Lower leg skin (tissue), 4 donors: ENCODE measurements at places on chromosomes 12 and 14. TPM values are rescaled to one million over a fixed set of nuclear protein-coding genes. Genes with fewer than 3 reads are reported as not detected.

LTBR gene
- 181 TPM for total RNA-seq

LTBP2 gene
- 17.1 TPM for total RNA-seq

ENDOU gene
- 6.4 TPM for total RNA-seq

TTC9 gene
- 10.2 TPM for total RNA-seq

NYNRIN gene
- total RNA-seq, result 24.1 TPM

ARHGEF40 gene
- total RNA-seq, result 17.2 TPM

TTC5 gene
- 23.9 TPM for total RNA-seq

DNA sequence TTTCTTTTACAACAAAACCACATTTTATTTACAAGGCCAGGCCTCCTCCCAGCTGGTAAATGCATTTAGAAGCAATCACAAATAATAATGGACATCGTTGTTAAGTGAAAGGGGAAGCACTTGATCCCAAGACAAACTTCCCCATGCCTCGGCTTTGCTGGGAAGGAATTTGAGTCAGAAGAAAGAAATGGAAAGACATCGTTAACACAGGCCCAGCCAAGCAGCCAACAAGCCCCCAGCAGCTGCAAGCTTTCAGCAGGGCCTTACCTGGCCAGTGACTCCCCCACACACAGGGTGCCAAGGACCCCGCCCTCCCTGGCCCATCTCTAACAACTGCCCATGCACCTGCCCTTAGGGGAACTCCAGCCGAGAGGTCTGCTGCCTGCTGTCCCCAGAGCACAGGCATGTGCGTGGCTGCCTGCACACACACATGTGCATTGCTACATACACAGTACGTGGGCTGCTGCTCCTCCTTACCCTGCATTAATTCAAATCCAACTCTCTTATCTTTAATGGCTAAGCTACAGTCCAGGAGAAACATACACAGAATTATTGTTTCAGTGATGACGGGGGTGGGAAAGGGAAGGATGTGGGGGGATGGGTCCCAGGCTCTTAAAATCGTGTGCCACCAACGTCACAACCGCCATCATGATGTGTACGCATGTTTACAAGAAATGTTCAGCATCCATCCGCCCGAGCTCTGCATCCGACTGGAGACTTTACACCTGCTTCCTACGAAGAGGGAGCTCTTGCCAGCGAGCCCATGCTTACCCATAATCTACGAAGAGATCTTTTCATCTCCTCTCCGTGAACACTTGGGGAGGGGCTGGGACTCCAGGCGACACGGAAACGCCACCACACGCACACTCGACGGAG lies 9.8 kb downstream of the BCL11B start:
- DNase-seq, result no peak

DNA sequence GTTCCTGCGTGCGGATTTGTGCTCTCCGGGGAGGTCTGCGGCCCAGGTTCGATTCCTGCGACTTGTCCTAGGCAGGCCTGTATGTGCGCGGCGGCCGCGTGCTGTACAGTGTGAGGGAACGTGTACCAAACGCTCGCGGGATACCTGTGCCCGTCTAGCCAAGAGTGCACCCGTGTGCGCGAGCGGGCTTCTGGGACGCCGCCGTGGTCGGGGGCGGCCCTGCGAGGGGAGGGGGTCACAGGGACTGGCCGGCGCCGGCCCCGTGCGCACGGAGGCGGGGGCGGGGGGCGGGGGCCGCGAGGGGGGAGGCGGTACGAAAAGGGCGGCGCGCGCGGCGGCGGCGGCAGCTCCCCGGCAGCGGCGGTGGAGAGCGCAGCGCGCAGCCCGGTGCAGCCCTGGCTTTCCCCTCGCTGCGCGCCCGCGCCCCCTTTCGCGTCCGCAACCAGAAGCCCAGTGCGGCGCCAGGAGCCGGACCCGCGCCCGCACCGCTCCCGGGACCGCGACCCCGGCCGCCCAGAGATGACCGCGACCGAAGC lies at the start of gene DLK1:
DLK1 (plus strand) TSS at position 343 of the 536 bp plus-strand sequence; CDS start at position 520, 177 bp downstream.
- no peak for DNase-seq

- DNase-seq, result no peak
Measured at GRCh38 chr12:50825372-50825838, 17.3 kb upstream of the TMPRSS12 start.

DNA sequence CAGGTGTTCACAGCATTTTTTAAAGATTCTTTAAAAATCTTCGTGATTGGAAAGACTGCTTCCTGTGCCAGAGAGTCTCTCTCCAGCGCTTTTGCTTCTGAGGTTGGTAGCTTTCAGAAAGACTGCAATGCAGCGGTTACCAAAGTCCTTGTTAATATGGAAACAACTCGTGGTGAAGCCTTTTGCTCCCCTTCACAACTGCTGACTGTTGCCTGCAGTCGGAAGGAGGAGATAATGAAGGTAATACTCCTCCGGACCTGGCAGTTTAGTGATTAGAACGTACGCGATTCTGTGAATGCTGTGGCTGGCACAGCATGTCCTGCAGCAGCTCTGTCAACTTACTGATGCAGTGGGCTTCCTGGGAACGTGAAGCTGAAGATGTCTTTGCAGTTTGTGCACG lies 50.9 kb downstream of the TRAF3 start:
- no peak for DNase-seq

DNA sequence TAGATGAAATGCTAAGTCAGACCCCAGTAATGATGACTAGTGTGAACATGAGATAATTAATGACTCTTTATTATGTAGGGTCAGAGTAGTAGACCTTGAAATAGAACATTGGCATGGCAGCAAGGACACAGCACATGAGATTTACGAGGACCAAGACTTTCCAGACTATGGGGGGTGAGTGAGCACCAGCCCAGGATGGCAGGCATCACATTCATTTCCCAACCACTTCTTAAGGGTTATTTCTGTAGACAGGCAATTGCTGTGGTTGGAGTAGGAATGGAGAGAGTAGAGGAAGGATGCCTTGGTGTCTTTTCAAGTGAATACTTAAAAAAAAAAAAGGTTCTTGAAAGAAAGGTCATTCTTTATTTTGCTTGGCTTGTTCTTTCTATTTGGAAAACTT lies 189.4 kb upstream of the DYRK2 start:
- no peak for DNase-seq

DNA sequence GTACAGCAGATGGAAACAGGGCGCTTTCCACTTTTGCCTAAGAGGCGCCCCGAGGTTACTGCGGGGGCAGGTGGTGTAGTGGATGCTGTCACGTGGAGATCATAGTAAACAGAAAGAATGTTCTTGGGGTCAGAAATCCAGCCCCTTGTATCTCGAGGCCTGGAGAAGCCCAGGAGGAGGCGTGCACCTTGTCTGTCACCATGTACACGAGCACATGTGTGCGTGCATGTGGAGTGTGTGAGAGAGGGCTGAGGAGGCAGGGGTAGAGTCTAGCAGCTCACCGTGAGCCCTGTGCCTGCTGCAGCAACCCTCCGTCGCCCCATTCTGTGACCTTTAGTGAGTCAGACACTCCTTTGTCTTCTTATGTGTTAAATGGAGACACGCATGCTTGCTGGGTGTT lies 59.0 kb downstream of the CACNA1C start:
- DNase-seq, result no peak

- DNase-seq, result no peak
Measured at GRCh38 chr12:57173089-57173488, 25.7 kb upstream of the LRP1-AS start.

DNA sequence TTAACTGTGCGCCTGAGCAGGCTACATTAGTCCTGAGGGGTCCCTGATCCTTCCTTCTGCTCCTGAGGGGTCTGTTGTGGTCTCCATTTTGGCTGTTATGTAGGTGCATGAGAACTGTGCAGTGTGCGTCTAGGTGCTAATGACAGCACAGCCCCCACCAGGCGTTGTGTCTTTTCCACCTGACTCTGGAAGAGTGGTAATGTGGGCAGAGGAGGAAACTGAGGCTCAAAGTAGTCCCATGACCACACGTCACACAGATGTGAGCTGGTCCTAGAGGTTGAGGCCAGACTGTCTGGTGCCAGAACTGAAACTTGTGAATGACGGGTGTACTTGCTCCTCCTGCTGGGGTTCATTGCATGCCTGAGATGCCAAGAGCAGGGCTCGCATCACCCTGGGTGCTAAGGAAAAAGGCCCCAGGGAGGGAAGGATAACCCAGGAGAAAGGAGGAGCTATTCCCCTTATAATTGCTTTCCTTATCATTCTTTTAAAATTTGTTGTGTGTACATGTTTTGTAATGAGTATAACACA lies 111.8 kb downstream of the SLC25A47 start:
- DNase-seq, result no peak

DNA sequence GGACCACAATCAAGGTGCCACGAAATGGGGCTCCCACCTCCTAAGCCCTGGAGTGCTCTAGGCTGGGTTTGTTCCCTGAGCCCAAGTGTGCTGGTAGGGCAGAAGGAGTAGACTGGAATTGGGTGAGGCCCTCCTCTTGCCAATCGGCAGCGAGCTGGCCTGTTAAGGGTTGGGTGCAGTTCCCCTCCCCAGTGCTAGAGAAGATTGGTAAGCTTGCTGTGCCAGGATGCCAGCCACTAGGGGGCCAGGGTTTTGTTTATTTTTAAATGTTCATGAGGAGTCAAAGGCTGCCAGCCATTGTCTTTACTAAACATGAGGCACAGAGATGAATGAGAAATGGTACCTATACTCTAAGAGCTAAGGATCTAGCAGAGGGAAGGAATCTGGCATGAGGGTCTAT lies 79.7 kb downstream of the SPTB start:
- DNase-seq, result no peak

DNA sequence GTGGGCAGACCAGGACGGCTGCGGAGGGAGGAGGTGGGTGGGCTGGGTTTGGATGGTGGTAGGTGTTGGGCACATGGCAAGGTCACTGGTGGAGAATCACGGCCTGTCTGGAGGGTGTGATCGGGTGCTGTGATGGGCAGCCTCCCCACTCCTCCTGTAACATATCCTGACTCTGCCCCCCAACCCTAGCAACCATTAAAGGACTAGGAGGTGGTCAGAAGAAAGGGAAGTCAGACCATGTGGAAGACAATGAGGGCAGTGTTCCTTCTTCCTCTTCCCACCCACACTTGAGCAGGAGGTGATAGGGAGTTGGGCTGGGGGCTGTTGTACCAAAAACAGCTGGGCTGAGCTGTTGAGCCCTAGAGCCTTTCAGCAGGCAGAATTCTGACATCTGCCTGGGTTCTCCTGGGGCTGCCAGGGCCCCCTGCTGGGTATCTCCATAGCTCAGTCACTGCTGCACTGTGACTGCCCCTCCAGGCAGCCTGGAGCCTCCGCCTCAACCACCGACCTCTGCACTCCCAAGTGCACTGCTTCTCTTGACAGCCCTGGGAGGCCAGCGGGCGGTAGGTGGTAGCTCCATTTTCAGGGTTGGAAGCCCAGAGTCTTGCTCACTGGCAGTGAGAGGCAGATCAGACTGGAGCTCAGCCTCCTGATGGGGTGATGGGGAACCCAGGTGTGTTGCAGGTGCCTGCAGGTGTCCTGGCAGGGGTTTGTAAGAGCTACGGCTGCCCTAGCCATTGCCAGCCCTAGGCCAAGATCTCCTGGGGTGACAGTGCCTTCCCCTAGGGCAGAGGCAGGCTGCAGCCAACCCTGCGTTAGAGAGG lies 15.4 kb downstream of the VASH1 start:
- no peak for DNase-seq

- DNase-seq, result peak; percentile 37
Measured at GRCh38 chr14:23613242-23614070, 22.7 kb upstream of the DHRS2 start.

- no peak for DNase-seq
Measured at GRCh38 chr12:98217257-98217656, 298.1 kb upstream of the TMPO start.

GRCh38 chr12:109995361-109995685 lies 845 bp downstream of the GIT2 start:
- no peak for DNase-seq

- no peak for DNase-seq
Measured at GRCh38 chr14:31024577-31025366, 677 bp upstream of the AP4S1 start.

DNA sequence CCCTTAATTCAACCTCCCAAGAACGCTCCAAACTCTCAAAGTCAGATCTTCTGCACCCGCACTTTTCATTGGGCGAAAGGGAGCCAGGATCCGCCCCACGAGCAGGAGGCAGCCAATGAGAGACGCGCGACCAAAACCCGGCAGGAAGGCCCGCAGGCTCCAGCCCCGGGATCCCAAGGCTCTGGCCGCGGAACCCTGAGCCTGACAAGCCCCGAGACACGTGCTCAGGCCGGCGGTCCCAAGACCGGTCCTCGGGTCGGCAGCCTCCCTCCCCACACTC lies 438 bp downstream of the DDX54 start:
- DNase-seq, result peak; percentile 97

GRCh38 chr12:52261208-52261484 lies 13.3 kb upstream of the KRT86 start:
- no peak for DNase-seq

DNA sequence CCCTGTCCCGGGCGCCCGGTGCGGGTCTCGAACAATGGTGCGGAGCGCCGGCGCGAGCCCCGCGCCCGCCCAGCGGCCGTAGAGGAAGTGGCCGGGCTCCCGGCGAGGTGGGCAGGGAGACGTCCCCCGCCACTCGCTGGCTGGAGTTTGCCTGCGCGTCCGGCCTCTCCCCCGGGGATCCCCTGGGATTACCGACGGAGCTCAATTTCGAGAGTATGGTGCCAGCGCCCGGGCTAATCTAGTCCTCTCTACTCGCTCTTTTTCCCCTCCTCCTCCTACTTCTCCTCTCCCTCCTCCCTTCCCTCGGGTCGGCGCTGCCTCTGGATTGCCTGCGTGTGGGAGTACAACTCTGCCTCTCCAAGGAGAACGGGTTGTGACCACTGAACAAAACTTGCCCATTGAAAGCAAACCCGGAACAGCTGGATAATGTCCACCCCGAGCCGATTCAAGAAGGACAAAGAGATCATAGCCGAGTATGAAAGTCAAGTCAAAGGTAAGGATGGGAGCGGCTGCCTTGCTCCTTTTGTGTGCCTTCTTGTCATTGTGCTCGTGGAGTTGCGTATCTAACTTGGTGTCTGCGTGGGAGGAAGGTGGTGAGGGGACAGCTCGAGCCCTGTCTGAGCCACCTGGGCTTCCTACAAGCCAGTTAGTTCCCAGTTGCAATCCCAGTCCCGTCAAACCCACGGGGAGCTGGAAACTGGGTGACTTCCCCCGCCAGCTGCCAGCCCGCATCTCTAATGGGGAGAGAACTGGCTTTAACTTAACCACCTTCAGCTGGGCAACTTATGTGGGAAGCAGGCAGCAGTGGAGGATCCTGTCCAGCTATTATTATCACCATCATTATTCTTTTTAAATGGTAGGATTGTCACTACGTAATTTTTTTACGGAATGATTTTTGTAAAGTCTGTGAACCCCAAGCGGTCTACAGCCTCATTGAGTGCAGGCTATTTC lies at the start of gene SRGAP1:
SRGAP1 (plus strand) TSS at position 310 of the 951 bp plus-strand sequence; CDS start at position 427, 117 bp downstream.
- peak; percentile 94 for DNase-seq

GRCh38 chr14:74968811-74969210 lies 13.4 kb upstream of the PGF start:
- no peak for DNase-seq

- no peak for DNase-seq
Measured at GRCh38 chr12:9718968-9719367, 13.9 kb downstream of the CLECL1 start.
